ENCODE measurements at places on chromosomes 4 and X.

DNA sequence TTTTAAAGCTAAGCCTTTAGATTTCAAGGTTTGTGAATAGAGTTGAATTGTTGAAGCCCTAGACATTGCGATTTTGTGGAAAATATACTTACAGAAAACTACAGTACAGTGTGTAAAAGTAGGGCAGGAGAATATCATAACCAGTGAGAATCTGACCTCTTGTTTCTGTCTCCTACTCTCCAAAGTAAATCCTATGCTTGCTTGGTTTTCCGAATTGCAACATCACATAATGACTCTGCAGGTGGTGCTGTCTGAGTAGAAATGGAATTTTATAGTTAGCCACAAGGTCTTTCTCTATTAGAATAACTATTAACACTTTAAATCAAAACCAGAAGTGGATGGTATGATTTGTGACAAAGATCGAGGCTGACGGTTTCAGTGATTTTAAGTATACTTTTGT is 505.6 kb downstream of the RAPGEF2 start:
- no peak for DNase-seq

DNA sequence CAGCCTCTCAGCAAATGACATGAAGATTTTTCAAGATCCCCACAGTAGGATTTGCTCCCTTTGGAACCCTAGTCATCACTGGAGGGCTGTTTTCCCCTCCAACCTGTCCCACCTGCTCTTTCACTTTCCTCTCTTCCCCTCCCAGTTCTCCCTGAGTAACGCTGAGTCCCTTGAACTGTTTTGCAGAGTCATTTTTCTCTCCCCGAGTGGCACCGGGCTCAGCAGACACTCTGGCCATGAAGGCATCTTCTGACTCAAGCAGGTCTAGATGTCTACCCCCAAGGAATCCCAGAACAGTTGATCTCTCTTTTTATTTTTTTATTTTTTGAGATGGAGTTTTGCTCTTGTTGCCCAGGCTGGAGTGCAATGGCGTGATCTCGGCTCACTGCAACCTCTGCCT is 52.2 kb downstream of the HTRA3 start:
- DNase-seq: no peak

DNA sequence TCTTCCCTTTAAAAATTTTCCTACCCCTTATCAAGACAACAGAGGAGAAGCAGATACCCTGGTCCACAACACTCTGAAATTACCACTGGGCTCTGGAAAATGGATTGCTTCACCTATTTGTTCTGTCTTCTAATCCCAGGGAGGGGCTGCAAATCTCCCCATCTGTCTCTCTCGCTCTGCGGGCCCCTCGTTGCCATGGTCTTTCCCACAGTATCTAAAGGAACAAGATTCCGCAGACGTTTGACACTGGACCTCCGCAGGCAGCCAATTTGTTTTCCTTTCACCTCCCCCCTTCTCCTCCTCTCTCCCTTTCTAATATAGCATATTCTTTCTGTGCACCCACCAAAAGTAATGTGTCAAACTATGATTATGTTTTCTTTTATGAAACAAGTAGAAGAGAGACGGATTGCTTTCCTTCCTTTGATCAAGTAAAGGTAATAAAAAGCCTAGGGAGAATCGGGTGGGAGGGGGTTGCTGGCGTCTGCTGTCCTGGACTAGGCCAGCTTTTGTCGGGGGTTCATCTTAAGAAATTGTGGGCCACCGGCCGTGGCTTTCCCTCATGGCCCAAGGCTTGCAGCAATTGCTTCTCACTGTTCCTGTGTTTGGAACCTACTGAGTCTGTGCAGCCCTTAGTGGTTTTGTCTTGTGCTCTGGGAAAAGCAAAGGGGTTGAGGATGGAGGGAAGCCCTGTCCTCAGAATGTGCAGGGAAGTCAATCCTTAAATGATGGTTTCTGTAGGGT is 81.0 kb downstream of the MGST2 start:
- no peak for DNase-seq

- no peak for DNase-seq
Measured at GRCh38 chr4:24067367-24068193, 177.7 kb upstream of the PPARGC1A start.

GRCh38 chrX:130176354-130176776 is 4.6 kb downstream of the RAB33A start:
- no peak for DNase-seq

DNA sequence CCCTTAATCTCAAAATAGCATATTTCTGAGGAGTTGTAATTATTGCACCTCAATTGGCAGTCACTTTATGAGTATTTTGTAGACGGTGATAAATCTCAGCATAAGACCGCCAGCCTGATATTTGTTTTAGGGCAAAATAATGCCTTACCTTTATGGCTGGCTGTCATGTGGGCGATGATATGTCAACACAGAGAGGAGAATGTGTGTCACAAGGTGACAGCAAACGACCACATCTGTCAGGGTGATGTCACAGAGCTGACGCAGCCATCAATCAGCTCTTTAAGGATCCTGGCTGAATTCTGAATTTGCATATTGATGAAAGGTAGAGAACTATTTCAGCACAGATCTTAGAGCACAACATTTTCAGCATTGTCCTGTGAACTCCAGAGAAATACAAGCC is 209.7 kb downstream of the CEP135 start:
- no peak for DNase-seq

DNA sequence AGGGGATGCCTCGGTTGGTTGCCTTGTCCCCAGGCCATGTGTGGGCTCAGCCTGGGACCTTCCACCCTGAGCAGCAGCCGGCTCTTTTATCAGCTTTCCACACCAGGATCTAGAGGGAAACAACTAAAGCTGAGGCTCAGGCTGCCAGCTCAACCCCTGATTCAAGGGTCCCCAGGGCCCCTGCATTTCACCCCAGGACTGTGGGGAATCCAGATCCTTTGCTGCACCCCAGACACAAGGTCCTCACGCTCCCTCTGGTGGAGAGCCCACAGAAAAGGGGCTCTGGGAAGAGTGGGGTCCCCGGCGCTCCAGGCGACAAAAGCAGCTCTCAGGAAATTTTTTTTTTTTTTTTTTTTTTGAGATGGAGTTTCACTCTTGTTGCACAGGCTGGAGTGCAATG is 64.3 kb downstream of the ZFYVE28 start:
- DNase-seq: no peak

- no peak for DNase-seq
Measured at GRCh38 chrX:140273921-140274320, 230.9 kb downstream of the SOX3 start.

GRCh38 chrX:153443476-153444332 is 2.2 kb downstream of the TREX2 start:
- no peak for DNase-seq

DNA sequence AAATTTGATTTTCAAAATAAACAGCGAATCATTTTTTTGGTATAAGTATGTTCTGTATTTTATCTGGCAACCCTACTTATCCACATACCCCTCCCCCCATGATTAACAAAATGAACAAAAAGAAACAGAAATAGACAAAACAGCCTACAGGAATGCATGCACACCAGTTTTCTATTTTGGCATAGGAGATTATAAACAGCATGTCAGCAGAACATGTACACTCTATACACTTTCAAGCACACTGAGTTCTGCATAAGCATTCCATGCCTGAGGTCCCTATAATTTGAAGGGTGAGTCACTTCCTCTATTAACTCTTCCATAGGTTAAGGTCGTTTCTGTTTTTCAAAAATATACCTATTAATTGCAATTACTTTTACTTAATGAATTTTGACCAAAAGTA is 28.0 kb upstream of the ZNF280C start:
- no peak for DNase-seq

DNA sequence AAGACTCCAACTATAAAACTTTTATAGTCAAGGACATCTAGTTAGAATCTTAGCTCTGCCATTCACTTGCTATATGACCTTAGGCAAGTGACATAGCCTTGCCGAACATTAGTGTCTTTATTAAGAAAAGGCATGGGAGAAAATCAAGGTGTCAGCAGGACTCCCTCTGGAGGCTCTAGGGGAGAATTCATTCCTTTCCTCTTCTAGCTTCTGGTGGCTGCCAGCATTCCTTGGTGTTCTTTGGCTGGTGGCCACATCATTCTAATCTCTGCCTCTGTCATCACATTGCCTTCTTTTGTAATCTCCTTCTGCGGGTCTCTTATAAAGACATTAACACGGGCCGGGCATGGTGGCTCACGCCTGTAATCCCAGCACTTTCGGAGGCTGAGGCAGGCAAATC is 99.8 kb downstream of the PPP1R2C start:
- DNase-seq: no peak

- no peak for DNase-seq
Measured at GRCh38 chr4:148166132-148166591, 276.1 kb downstream of the NR3C2 start.

GRCh38 chr4:168811207-168811606 is 198.8 kb downstream of the CBR4 start:
- no peak for DNase-seq

- DNase-seq: no peak
Measured at GRCh38 chrX:55487143-55487542, 2.5 kb downstream of the USP51 start.

DNA sequence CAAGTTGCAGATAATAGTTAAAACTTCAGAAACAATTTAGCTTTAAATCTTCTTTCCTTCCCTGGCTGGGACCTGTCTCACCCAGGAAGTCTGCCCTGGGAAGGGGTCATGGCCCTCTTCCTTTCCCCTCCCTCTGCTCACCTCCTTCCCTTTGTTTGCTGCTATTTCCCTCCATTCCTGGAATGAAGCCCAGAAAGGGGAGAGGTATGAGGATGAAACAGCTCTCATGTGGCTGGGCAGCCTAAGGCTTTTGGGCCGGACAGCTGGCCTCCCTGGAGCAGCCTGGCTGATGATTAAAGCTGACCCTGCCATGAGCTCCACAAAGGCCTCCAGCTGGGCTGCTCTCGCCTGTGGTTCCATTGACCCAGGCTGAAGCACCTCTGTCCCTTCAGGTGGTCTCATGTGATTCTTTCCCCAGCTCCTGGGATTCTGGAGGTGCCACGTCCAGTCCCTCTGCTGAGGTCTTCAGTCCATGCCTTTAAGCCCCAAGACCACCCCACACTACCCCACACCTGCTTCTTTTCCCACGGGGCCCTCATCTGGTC is 202.1 kb downstream of the PTTG2 start:
- no peak for DNase-seq

DNA sequence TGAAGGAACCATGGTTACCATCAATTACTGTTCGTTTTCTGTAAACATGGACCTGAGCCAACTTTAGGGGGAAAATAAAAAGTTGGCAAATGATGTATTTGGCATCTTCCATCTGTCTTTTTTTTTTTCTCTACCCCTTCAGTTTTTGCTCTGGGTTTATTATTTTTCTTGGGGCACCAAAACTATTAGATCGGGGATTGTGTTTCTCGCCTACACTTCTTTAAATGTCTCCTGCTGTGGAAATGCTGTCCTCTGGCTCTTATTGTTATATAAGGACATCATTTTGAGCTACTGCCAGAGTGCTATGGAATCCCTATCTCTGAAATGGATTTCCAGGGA is 234.0 kb upstream of the SLIT2 start:
- DNase-seq: no peak
